Peyer's patch (tissue), 4 donors: ENCODE measurements at places on chromosomes 11 and 22.
A peak's percentile ranks its signal among the peaks of the same experiment; 100 is the strongest.

- peak; percentile 60 for DNase-seq
These were observed 76.0 kb upstream of the WNT7B start for GRCh38 chr22:46052801-46053562.

- DNase-seq: no peak
These were observed 5.4 kb upstream of the MIF start for GRCh38 chr22:23888615-23889401.

DNA sequence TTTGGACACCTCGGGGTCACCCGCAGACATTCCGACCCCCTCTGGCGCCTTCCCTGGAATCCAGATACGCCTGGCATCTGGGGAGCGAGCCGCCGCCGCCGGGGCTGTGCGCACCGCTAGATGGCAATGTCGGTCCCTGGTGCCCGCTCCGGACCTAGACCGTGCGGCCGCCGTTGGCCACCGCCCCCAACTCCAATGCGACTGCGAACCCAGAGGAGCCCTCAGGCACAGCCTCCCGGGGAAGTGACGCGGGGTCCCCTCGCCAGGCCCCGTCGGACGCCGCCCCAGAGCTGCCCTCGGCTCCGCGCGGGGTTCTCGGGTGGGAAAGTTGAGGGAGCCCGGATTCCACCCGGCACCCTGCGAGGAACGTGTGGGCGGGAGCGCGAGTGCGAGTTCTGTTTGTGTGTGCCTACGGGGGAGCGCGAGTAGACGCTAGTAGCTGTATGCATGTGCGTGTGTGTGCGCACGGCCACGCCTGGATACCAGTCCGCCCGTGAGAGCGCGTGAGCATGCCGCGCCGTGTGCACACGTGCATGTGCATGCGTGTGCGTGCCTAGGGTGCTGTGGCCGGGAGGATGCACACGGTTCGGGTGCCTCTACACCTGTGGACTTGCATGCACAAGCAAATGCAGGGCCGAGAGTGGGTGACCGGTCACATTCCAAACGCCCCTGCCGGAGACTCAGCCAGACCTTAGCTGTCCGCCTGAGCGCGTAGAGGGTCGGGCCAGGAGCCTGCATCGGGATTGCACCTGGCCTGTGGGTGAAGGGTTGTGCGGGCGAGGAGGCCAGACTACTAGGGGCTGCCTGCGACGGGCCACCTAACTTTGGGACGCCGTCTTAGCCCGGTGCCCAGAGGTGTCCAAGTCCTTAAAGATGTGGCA is 1.9 kb downstream of the CHRM4 start:
- DNase-seq: peak; percentile 85

GRCh38 chr22:37599153-37599552 is 9.5 kb upstream of the GGA1 start:
- DNase-seq: peak; percentile 72

DNA sequence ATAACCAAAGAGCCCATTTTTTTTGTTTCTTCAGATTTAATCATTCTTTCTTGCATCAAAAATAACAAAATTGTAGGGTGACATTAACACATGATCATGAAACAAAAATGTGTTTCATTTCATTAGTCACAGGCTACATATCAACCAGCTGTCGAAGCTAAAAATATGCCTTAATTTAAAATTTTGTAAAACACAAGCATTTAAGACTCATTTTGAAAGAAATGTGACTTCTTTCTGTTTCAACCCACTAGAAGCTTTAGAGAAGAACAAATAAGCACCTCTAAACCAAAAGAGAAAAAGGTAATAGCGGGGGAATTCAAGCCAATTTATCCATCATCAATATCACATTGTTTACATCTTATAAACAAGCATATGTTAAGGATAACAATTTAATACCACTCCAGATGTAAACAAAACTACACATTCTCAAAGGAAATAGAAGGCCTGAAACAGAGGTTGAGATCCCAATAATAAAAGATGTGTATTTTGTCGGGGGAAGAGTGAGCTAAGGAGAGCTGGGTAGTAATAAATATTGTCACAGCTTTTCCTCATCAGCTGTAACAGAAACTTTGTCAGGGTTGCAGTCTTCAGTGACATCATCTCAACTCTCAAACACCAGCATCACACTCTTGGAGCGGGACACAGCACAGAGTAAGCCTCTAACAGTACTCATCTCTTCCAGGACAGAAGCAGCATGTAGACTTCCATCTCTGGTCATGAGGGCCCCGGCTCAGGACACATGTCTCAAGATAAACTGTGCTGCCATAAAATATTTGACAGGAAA is 42.0 kb downstream of the ALG9 start:
- DNase-seq: no peak

DNA sequence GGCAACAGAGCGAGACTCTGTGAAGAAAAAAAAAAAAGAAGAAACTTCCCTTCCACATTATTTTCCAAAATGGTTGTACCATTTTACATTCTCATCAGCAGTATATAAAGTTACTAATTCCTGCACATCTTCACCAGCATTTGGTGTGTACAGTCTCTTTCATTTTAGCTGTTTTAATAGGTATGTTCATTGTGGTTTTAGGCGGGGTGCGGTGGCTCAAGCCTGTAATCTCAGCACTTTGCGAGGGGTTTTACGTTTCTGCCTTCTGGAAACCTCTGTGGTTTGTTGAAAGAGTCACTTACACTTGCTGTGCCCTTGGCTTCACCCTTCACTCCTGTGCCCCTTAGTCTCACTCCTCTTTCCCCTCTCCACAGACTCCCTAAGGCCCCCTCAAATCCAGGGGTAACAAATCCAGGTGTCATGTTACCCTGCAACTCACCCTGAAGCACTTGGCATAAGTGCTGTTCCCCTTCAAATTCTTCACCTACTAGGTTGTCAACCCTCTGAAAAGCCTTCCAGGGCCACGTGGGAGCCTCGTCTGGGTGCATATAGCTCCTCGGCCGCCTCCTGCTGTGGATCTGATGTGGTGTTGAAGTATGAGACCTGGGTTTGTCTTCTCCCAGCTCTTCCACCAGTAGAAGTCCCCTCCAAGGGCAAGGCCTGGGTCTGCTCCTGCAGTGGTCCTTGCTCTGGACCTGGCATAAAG is 20.8 kb downstream of the TOB2 start:
- DNase-seq: no peak

- DNase-seq: no peak
These were observed 122.1 kb downstream of the CSNK2A3 start for GRCh38 chr11:11230802-11231562.

GRCh38 chr11:126007238-126007637 is 55.4 kb downstream of the CDON start:
- no peak for DNase-seq

GRCh38 chr22:35918456-35918855 is 110.2 kb downstream of the RBFOX2 start:
- no peak for DNase-seq

- DNase-seq: peak; percentile 86
These were observed at the start of gene LPXN for GRCh38 chr11:58575377-58576020. TSS of gene LPXN (minus strand) at chr11:58575856. CDS start at chr11:58575772, 84 bp downstream.

GRCh38 chr22:40451210-40451609 is 80.8 kb downstream of the SGSM3 start:
- peak; percentile 39 for DNase-seq

DNA sequence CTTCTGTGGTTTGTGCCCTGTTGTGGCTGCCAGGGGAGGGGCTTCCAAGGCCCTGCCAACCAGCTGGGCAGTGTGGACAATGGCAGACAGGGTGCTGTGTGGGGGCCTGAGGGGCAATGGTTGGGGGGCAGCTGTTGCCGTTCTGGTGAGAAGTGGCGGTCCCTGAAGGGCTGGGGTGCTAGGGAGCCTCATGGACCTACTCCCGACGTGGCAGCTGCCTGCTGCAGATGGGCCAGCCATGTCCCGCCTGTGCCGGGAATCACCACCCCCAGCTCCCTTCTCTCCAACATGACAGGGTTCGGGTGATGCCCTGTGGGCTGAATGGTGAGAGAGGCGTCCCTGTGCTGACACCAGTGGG is 74.2 kb downstream of the KCNQ1 start:
- DNase-seq: peak; percentile 11

DNA sequence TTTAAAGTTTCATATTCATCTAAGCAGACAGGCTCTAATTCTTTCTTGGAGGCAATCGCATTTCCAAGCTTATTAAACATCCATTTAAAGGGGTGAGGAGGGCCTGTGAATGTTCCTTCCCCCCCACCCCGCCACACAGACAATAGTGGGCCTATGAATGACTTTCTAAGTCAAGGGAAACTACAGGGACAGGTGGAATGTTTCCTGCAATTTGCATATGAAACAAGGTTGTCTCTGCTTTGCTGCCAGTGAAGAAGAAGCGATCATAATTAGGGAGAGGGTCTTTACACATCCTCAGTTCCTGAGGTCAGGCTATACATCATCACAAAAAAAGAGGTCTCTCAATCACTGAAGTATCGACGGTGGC is 127.9 kb upstream of the OPCML start:
- no peak for DNase-seq

DNA sequence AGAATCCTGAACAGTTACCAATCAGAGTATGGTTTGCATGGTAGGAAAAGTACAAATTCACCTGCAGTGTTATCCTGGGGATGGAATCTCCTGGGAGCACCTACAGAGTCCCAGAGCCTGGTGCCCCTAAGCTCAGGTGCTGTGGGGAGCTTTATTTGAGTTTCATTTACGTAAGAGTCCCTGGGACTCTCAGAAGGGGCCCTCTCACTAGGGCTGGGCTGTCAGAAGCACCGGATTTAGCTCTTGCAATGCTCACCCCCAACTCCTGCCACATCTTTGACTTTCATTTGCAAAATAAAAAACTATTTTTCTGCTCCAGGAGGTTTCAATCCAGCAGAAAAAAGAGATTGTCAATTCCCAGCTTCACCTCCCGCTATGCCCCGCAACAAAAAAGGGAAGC is 569.8 kb upstream of the B3GAT1 start:
- no peak for DNase-seq

GRCh38 chr11:108561535-108561991 is 32.0 kb downstream of the EXPH5 start:
- no peak for DNase-seq
